Small intestine (tissue), 16 donors: ENCODE measurements at places on chromosomes 2 and 18.

GRCh38 chr2:16216558-16216945 is 276.2 kb downstream of the MYCN start:
- DNase-seq: no peak

DNA sequence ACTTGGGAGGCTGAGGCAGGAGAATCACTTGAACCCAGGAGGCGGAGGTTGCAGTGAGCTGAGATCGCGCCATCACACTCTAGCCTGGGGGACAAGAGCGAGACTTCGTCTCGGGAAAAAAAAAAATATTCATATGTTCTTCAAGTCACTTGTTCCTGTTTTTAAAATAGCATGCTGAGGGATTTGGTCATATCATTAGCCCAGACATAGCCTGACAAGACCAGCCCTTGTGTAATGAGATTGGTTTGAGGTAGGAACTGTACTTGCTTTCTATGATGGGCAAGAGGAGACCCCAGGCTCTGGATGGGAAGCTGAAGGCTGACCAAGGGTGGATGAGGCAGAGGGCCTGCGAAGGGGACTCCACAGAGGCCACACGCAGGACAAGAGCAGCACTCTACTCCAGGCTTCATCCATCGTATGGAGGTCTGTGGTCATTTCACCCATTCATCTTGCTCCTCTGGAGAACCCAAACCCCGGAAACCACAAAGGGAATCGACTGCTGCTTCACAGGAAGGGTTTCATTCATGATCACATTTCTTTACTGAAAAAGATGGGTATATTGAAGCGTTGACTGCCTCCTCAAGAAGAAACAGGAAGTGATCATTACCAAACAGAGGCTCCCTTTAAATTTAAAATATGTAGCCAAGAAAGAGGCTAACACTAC is 87.1 kb upstream of the ZNF397 start:
- DNase-seq: no peak

DNA sequence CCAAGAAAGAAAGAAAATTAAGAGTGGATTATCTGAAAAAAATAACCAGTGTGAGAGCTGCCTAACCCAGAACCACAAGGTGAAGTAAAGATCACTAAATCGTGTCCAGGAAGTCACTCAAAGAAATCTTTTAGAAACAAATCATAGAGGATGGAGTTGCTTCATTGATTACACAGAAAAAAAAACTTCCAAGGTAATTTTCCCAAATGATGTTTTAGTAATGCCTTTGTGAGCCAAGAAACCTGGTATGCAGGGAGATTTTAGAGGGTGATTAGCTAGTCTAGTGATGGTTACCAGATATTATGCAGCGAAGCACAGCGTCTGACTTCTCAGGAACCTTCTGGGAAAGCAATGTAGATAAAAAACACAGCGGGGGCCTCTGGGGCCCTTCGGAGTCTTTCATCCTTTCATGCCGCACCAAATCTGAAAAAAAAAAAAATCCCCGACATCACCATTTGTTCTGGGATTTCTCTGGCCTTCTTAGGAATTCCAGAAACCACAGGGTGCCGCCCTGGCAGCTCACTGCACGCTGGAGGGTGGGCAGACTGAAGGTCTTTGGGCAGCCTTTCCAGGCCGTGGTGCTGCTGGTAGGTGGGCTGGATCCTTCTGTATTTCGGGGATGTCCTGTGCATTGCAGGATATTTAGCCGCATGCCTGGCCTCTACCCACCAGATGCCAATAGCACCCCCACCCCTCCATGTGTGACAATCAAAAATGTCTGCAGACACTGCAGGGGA is 17.3 kb downstream of the ALPK2 start:
- no peak for DNase-seq

DNA sequence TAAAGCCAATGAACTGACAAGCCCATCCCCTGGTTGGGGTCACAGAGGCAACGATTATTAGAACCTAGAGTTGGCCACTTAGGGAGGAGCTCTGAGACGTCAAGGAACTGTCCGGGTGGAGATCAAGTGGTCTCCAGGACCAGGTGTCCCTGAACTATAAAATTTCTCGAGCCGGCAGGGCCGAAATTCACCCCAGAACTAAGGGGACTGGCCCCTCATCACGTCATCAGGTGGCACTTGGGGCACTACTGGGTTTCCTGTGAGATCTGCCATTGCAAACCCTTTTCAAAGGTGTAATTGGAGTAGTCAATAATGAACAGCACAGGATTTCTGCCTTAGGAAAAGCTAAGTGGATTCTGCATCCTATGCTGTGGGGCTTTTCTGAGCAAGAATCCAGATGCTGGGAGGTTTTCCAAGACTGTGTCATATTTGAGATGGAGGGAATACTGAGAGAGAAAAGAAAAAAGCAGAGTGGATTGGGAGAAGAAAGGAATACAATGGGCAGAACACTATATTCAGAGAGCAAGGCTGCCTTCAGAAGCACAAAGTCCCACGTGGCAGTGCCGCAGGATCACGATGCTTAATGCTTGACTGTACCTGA is 113.6 kb downstream of the ALPK2 start:
- no peak for DNase-seq

- no peak for DNase-seq
Observed at GRCh38 chr2:135259123-135259522, 207.0 kb downstream of the RAB3GAP1 start.

DNA sequence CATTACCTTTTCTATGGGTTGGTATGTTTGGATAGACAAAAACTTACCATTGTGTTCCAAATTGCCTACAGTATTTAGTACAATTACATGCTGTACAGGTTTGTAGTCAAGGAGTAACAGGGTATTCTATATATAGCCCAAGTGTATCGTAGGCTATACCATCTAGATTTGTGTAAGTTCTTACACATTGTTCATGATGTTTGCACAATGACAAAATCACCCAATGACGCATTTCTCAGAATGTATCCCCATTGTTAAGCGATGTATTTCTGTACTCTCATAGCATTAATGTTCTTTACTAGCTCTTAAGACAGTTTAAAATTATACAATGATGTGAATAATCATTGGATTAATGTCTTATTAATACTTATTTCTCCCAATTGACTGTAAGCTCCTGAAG is 16.7 kb downstream of the TACR1 start:
- no peak for DNase-seq

DNA sequence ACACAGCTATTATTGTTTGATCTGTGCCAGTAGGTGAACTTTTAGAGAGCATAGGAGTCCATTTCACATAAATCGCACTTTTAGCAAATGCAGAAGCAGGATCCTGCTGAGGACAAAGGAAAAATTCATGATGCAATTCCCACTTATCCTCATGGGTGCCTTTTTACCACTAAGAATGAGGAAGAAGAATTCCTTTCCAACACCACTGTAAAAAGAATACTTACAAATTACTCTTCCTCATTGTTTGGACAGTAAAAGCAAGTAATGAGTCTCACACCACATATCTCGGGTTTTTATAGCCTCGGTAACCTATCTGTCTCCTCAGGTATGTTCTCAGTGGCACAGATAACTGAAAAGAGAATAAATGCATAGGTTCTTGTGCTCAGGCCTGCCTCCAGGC is 238.5 kb downstream of the MTX2 start:
- no peak for DNase-seq

DNA sequence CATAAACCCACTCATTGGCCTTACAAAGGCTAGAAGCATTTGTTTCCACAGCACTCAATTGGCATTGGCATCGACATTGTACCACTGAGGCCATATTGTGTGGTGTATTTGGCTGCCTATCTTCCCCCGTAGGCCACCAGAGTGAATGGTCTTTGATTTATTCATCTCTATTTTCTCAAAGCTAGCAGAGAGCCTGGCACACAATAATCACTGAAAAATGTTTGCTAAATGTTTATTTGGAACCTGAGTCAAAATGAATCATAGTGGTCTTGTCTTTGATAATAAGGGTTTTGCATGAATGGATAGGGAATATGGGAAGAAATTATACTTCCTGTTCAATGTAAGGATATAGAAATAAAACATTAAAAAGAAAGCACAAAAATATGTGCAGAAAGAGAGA is 107.3 kb upstream of the SLC8A1 start:
- DNase-seq: no peak

DNA sequence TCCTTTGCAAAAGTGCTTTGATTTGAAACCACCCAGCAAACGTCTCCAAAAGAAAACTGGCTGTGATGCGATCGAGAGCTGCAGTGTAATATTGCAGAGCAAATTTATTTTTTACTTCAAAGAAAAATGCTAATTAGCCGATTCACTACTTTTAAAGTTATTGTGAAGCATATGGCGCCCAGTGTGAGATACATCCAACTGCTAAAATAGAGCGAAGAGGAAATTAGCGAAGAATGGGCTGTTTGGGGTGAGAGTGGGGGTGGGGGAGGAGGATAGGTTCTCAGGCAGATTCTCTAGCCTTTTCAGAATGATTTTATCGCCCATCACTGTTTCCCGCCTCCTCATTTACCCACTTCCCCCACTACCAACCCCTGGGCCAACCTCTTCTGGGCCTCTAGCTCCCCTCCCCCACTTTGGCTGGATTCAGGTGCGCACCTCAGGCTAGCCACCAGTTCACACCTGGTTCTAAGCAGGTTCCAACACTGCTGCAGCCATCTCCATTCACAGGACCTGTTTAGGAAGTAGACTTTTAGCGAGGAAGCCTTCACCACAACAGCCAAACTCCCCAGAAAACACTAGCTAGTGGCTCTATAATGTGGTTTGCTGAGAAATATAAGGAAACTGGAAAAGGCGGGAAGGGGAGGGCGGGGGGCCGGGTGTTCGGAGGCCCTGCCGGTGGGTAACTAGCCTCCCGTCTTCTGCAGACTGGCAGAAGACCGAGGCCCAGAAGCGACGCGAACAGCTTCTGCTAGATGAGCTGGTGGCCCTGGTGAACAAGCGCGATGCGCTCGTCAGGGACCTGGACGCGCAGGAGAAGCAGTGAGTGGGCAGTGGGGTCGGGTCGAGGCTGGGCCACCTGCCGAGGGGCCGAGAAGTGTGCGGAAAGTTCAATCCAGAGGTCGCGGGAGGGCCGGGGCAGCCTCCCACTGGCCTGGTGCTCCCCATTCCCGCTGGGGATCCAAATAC is 6.0 kb upstream of the OTX1 start:
- no peak for DNase-seq

- peak; percentile 49 for DNase-seq
Observed at GRCh38 chr2:43576981-43577892, 18.6 kb downstream of the THADA start.

DNA sequence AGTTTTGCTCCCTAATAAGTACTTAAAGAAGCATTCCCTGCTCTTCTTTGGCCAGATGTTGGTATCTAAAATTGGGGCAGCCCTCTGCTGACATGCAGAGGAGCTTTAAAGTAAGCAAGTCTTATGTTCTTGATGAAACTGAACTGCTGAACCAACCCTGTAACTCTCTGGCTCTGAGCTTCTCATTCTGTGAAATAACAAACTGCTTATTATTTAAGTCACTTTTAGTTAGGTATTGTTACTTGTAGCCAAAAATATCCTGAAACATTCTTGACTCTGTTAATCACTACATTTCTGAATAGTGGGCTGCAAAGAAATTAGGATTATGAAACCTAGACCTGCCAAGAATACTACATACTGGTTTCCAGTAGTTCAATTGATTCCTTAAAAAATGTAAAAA is 15.5 kb downstream of the PPP3R1 start:
- no peak for DNase-seq

- no peak for DNase-seq
Observed at GRCh38 chr2:221018262-221018661, 553.8 kb downstream of the EPHA4 start.

DNA sequence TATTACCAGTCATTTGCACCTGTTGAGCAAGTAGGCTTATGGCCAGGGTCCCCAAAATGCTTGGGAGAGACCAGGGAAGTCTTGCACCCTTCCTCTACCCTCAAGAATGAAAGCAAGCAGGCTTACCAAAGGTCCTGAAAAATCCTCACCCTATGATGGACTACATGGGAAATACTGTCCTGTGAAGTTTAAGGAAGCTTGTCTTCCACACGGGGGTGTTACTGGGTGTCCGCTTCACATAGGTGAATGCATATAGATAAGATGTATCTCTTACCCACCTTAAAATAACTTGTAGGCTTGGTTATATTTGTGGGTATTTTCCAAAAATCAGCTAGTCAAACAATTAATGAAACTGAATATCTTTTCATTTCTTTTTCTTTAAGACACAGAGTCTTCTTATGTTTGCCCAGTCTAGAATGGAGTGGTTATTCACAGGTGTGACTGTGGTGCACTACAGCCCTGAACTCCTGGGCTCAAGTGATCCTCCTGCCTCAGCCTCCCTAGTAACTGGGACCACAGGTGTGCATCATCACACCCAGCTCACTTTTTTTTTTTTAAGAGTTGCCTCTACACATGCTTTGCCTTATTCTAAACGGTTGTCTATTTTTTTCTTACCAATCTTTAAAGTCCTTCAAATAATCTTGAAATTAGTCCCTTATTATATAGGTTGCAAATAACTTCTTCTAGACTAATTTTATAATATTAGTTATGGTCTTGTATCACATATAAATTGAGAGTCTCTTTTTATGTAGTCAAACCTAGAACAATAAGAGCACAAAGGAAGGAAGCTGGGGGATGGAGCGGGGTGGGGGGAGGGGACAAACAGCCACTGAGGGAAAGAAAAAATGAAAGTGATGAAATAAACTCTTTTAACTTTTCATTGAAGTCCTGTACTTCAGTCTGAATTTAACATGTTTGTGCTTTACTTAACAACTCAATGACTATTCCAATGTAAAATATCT is 49.0 kb downstream of the CERKL start:
- DNase-seq: no peak

GRCh38 chr2:221961561-221961960 is 337.2 kb downstream of the PAX3 start:
- DNase-seq: no peak

GRCh38 chr2:163319006-163319405 is 416.8 kb downstream of the FIGN start:
- DNase-seq: no peak

DNA sequence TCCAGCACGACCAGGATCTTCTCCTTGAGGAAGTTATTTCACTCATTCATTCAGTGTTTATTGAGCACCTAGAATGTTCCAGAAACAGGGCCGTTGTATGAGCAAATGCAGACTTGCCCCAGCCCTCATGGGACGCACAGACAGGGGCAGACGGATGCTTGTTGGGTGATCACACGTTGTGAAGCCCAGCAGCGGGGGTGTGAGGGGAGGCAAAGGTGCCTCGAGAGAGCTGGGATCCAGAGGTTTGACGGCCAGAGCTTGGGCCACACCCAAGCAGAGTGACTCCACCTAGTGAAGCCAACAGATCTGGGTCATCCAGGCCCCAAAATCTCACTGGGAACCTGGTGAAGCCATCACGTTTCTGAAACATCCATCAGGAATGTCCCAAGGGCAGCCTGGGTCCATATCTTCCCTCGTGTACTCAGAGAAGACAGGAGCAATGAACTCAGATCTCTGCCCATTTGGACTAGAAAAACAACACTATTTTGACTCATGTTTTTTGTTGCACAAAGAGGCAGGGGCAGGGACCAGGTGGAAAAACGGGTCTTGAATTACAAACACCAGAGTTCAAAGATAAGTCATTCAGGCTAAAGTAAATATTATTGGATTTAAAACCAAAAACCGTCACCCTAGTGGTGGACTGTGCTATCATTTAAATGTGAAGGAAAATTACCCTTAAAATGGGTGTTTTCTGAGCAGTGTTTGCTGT is 54.9 kb upstream of the RBM44 start:
- DNase-seq: no peak
